ENCODE measurements at places on chromosomes 4 and X.

GRCh38 chr4:38140643-38141203 is 180.5 kb downstream of the PTTG2 start:
- DNase-seq, result no peak

DNA sequence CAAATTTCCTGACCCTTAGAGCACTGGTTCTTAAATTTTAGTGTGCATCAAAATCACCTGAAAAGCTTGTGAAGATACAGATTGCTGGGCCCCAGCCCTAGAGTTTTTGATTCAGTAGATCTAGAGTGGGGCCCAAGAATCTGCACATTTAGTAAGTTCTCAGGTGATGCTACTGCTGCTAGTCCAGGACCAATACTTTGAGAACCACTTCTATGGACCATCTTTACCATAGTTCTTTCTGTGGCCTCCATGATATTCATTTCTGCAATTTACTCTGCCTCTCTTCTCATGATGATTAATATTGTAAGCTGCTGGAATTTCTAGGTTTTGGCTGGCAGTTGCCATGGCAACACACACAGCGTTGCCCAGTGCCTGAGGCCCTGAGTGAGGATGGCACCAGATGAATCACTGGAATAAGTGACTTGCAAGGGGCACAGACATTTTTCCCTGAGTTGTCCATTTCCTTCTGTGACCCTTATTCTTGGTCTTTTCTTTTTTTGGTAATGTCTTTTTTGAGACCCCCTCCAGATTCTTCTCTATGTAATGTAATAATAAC is 83.6 kb downstream of the PPP1R2C start:
- no peak for DNase-seq

DNA sequence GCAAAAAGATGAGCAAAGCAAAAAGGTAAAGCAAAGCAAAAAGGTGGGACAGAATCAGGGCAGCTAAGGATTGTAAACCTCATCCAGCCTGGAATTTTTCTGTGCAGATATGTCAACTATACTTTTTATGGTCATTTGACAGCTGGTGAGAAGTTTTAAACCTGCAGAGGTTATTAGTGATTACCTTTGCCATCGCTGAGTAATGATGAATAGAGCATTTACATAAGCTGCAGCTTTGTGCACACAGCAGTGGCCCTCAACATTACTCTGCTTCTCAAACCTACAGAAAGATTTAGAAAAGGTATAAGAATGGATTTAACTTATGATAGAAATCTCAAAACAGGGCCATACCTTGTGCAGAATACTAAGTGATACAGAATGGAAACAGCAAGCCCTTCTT is 54.5 kb upstream of the C4orf54 start:
- DNase-seq, result no peak

DNA sequence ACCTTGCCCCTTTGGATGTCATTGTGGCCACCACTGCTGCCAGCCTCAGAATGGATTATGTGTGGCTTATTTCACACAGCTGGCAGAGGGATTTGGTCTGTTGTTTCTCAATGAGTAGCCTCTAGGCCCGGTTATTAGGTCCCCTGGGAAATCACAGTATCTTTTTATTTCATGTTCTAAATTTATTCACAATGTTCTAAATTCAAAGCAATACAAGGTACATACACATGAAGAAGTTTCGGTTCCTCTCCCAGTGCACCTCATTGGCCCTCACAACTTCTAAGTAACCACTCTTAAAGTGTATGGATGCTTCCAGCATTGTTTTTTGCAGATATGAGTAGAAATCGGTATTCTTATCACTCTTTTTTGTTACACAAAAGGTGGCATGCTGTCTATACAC is 262.7 kb downstream of the RCHY1 start:
- DNase-seq, result no peak

Data from caudate nucleus (tissue), 63 donors.